ENCODE measurements at places on chromosomes 5 and 9.

GRCh38 chr9:370086-370485 lies 155.4 kb downstream of the DOCK8 start:
- DNase-seq, result no peak

- DNase-seq, result no peak
These were observed 23.2 kb upstream of the PRRC2B start for GRCh38 chr9:131370638-131371037.

DNA sequence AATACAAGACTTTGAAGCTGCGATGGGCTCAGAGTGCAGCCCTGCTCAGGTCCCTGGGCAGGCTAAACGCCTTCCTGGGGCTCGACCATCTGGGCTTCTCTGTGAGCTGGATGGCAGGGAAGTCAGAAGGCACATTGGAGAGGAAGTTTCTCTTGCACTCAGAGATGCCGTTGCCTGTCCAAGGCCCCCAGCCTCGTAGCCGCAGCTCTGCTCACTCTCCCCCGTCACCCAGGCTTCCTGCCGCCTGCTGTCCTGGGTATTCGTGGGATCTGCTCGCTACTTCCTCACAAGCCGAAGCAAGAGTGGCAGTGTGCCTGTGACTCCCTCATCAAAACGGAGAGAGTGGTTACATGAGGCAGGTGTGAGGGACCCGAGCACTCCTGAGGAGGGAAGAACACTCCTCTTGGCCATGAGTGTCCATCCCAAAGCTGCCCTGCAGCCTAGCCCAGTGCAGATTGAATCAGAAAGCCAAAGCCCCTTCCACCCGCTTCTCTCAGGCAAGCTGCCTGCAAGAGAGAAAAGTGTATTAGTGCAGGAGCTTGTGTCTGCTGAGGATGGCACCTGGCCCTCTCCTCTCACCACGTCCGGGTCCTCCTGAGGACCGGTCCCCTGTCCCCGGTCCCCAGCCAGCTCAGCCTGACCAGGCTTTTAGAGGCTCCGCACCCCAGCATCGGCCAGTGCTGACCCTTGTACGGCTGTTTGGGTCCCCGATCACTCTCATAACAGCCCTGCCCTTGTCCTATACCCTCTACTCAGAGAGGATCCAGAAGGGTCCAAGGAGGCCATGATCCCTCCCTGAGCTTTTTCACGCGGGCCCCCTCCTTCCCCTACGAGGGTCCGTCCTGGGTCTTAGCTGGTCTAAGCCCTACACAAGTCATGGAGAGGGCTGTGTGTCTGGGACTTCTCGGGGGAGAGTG lies 7.3 kb downstream of the FCN2 start:
- no peak for DNase-seq

DNA sequence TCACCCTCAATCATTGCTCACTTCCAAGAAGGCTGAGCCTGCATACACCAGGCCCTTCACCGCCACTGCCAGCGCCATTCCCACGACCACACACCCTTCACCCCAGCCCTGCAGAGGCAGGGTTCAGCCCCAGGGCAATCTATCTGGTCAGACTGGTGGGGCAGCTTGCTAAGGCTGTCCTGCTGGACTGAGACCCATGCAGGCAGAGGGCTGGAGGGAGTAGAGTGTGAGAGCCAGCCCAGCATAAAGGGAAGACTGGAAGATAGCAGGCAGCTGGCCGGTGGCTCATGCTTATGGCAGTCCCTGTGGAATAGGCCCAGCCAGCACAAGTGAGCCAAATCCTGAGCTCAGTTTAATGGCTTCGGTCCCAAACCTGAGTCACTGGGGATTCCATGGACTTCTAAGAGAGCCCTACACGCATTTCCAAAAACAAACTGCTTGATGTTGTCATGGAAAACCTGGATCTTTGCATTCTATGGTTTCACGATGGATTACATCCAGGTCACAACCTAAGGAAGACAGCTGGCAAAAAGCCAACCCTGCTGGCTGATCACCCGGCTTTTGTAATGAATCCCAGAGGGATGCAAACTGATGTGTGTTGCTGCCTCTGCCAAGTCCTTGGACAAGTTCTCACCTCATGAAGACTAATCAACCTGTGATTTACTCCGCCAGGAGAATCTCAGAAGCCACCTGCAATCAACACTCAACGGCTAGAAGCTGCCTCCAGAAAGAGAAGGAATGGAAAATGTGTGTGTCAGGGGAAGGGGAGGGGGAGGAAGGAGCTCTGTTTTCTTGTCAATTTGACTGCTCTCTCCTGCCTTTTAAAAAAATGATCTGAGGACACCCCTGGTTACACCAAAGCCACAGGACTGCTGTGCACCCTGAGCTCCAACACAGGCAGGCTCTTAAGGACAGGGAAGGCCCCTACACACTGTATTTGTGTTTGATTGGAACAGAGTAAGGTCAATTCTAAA lies 143.6 kb downstream of the LHFPL2 start:
- no peak for DNase-seq

DNA sequence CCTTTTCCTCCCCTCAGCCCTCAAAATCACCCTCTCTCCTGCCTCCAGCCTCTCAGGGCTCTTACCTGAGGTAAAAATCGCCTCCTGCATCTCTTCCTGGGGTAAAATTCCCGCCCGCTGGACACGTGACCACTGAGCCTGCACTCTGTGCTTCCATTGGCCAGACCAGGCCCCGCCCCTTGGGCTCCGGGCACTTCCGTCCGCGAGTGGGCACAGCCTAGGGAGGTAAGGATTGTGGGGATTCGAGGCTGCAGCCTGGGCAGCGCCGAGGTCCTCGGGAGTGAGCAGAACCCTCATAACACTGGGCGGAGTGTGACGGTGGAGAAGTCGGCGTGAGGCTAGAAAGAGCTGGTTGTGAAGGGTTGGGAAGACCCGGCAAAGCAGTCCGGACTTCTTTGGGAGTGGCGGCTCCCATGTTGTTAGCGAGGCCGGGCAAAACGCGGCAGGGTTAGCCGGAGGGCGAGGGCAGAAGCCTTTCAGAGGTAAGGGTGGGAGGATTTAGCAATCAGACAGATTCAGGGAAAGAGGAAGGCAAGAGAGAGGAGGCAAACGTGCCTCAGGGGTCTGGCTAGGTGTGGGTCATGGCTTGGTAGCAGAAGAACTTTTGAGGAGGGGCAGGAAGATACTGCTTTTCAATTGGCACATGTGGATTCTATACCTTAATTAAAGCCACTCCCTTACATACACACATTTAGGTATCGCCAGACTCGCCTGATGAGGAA lies at the start of gene SHOC1:
Gene SHOC1 (minus strand): TSS at position 103 of the 722 bp plus-strand sequence. CDS start 3,519 bp downstream, outside the sequence.
- no peak for DNase-seq

GRCh38 chr9:136189394-136190236 lies 15.3 kb downstream of the LHX3 start:
- no peak for DNase-seq

GRCh38 chr9:27626244-27627187 lies 53.2 kb upstream of the C9orf72 start:
- no peak for DNase-seq

- DNase-seq, result no peak
These were observed 15.2 kb upstream of the ZCCHC9 start for GRCh38 chr5:81286059-81286617.

GRCh38 chr5:134110382-134110781 lies 4.1 kb upstream of the TCF7 start:
- no peak for DNase-seq

DNA sequence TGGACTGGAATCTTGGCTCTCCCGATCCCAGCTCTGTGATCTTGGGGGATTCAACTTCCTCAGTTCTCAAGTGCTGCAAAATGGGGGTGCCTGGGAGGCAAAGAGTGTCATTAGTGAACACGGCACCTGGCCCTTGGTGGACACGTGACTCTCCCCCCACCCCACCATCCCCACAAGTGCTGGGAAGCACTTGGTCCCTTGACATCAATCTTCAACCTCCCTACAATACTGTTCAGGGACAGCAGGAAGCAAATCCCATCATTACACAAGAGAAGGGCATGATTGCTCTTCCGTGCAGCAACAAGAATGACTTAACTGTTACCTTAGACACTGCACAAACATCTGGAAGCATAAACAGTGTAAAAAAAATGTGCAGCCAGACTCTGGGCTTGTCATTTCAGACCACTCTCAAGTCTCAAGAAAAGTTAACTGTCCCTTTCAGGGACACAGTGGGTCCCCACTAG lies 61.4 kb downstream of the PSMB7 start:
- DNase-seq, result no peak

DNA sequence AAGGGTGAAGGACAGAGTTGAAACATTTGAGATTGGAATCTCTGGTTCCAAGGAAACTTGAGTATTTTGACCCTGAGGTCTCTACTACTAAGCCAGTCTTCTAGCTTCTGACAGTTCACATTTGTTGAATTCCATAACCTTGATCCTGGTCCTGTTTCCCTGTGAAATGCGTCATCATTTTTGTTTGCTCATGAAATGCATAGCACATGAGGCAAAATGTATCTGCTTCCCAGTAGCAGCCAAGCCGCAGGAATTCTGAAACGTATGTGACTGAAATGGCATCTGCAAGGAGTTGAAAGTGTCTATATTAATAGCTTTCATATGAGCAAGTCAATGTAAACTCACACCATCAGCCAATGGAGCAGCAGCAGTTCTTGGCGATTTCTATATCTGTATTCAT lies 307.9 kb downstream of the CSNK1G3 start:
- no peak for DNase-seq

DNA sequence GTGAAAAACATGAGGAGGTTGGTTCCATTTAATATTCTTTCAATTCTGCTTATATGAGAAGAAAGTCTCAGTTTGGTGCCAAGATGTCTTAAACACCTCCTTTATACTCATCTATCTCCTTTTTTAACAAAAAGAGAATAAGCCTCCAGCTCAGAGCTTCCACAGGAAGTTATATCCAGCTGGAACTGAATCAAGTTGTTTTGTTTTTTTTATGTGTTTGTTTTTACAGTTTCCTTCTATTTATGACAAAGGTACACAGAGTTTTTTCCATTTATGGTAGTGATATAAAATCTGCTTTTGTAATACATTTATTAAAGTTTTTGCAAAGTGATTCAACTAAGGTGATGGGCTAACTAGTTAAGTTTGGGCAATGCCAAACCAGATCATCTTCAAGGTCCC lies 10.4 kb downstream of the SPARC start:
- no peak for DNase-seq

- DNase-seq, result no peak
These were observed 25.7 kb upstream of the INSYN2B start for GRCh38 chr5:170006021-170006420.

DNA sequence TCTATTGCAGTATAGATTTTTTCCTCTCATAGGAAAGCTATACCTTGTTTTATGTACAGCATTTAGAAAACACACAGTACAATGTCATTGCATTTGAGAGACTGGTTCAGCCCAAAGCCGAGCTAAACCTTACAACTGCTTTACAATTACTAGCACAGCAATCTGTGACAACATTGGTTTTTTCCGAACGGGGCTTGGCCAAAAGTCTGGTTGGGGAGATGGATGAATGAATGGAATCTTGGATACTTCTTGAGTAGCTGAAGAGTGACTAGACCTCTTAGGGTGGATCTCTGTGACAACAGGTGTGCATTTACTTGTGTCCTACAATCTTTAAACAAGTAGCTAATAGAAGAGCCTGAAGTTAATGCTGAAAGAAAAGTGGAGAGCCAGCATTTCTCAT lies 1.2 kb downstream of the SGCD start:
- DNase-seq, result no peak

DNA sequence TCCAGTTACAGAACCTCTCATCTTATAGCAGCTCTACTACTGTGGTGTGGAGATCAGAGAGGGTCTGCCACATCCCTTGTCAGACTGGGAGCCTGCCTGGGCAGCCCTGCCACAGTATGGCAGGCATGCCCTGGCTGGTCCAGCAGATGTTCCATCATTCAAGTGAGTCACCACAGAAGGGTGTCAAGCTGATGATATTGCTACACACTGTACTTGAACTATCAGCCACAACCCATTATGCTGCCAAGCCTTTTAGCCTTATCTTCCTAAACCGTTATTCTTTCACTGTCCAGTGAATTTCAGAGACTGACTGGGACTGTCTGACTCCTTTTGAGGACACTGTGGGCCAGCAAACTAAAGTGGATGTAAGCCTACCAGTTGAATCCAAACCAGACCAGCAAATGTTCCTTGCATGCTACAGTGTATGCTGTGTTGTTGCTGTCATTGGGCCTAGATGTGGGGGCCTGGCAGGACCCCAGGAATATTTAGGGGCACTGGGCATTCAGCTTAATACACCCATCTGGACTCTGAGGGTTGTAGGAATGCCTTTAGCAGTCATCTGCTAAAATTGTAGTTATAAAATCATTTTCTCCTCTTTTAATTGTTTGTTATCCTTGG lies 202.6 kb downstream of the NR3C1 start:
- DNase-seq, result no peak

- no peak for DNase-seq
These were observed 55.6 kb downstream of the CAMSAP1 start for GRCh38 chr9:135851748-135852147.

- no peak for DNase-seq
These were observed 65.2 kb upstream of the RANBP3L start for GRCh38 chr5:36366883-36367282.

DNA sequence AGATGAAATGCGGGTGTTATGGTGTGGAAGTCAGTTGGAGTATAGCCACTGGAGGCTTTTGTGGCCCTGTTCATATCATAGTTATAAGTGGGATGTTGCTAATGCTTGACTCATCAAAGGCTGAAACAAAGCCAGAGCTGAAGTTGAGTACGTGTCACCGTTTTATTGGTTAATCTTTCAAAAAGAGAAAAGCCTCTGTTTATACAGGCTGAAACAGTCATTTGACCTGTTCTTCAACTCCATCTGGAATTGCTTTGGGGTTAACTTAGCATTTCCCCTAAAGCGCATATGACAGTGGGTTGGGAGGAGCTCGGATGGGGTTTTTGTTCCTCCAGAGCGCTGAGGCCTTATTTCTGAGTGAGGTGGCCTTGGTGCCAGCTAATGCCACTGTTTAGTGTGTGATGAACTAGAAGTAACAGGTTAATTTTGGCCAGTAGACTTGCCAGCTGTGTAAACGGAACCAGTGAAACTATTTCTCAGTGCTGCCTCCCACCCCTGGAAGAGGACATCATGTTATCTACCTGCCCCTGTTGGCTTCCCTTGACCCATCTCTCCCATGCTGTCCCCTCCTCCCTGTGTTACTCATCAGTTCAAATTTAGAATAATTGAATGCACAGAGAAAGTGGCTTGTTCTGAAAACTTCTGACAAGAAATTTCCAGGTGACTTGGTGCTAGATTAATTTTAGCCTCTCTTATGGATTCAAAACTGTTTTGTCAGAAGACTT lies 34.2 kb downstream of the MTAP start:
- no peak for DNase-seq

GRCh38 chr9:120913647-120914264 lies 12.8 kb downstream of the TRAF1 start:
- no peak for DNase-seq

GRCh38 chr9:16864649-16865434 lies 5.6 kb downstream of the BNC2 start:
- no peak for DNase-seq

- DNase-seq, result no peak
These were observed 18.9 kb upstream of the NPR3 start for GRCh38 chr5:32692036-32692746.

DNA sequence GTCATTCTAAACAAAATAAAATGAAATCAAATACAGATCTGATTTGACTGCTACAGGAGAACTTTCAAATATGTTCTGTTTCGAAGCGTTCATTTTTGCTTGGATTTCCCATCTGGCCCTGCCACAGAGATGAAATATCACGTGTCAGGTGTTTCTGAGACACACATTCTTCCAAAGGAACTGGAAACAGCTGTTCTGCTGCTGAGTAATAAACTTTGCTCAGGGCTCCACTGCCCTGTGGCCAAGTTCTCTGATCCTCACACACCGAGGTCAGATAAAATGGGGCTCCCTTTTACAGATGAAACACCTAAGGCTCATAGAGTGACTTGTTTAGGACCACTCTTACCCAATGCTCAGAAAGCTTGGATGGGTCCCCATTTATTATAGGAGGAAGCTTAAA lies 42.5 kb downstream of the FRMPD1 start:
- DNase-seq, result no peak

- no peak for DNase-seq
These were observed 5.4 kb downstream of the SLC35A4 start for GRCh38 chr5:140570058-140570457.
